ENCODE measurements at places on chromosomes 2 and 18.

DNA sequence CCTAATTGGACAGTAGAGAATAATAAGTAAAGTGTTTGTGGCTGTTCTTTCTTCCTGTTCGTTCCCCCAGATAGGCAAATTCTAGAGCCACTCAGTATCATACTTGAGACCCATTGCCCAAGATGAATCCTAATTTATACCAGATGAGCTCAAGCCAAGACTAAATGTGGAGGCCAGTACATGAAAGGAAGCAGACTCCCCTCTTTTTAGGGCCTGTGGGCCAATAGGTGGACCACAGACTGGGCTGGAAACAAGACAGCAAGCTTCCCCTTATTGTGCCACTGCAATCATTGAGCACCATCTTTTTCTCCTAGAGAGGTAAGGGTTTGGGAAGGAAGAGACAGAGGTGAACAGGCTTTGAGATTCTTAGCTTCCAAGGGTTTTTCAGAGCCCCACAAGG is 141.9 kb downstream of the MGAT5 start:
- DNase-seq = no peak

DNA sequence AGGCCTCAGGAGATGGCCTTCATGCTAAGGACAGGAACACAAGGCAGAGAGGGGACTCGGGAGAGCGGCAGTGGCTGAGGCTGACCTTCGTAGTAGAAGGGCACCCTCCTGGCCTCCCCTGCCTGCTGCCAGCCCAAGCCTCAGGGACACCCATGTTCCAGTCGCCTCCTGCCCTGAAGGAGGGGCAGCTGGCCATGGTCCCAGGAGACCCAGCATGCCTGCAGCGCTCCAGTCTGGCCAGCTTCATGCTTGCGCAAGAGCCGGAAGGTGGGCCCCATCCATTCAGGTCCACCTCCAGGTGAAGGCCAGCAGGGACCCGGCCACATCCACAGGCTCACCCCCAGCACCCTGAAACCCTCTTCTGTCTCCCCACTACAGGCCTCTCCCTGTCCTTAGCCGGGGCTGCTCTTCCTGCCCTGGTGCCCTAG is 35.0 kb downstream of the BIN1 start:
- no peak for DNase-seq

GRCh38 chr2:64104933-64105332 is 39.3 kb downstream of the PELI1 start:
- DNase-seq = no peak

GRCh38 chr2:153100151-153100550 is 378.4 kb downstream of the RPRM start:
- no peak for DNase-seq

DNA sequence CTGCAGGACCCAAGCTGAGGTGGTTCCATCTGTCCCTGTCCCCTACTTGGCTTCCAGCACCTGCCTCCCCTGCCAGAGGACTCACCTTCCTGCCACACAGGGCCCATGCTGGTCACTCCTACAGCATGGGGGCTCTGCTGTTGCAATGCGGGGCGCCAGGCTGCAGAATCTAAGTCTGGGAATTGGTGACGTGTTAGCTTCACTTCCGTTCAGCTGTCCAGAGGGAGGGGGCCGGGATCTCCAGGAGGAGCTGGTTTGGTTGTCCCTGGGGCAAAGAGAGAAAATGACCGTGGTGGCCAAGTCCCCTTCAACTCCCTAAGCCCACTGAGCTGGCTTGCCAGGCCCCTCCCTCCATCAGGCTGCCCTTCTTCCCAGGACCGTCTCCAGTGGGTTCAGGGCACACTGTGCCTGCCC is 69.5 kb downstream of the IL1R2 start:
- no peak for DNase-seq

DNA sequence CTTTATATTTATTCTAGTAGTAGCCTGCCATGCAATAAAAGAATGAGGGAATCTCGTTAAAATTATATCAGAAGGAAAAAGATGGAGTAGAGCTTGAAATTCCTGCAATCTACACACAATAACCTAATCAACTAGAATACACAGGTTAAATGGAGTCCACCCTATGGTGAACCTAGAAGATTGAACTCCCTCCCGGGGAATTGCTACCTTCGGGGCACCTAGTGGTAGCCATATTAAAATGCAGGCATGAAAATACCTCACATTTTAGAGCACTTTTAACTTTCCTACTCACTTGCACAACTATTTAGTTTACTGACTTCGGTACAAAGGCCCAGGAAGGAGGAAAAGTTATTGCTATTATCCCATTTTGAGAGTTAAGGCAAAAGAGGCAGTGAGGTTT is 174.5 kb downstream of the SS18 start:
- DNase-seq = no peak

DNA sequence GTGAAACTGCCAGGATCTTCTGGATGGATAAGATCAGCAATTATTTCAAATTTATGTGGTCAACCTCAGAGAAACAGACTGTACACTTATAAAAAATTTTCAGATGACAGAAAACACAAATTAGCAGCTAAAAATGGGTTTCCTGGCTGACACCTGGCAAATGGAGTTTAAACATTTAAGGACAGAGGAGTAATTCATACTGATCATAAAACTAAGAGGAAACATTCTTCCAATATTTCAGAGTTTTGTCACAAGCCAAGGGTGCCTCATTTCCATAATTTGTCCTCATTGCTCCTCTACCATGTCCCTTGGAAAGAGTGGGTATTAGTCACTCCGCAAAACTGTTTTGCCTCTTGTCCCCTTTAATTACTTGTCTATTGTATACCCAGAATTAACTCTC is 70.2 kb downstream of the TMEFF2 start:
- DNase-seq = no peak

- no peak for DNase-seq
Measured at GRCh38 chr2:147008481-147008880, 836.3 kb upstream of the ACVR2A start.

DNA sequence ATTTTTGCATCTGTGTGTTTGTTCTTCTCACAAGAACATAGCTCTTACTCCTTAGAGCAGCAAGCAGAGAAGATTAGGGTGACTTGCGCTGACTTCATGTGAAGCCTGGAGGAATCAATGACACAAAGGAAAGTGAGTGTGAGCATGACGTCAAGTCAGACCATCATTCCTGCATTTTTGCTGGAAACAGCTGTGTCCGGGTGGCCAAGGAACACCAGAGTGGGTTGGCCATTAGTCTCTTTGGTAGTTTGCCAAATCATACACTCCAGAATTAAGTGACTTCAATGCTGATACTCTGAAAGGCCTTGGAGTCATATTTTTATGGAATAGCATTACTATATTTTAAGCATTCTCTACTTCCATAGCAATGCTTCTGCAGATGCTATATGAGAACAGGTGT is 597.2 kb downstream of the DCDC2C start:
- no peak for DNase-seq

- no peak for DNase-seq
Measured at GRCh38 chr2:118197011-118197675, 108.9 kb downstream of the INSIG2 start.

GRCh38 chr2:192373221-192373620 is 178.5 kb upstream of the TMEFF2 start:
- DNase-seq = no peak

- no peak for DNase-seq
Measured at GRCh38 chr2:128309280-128310093, 9.2 kb downstream of the HS6ST1 start.

DNA sequence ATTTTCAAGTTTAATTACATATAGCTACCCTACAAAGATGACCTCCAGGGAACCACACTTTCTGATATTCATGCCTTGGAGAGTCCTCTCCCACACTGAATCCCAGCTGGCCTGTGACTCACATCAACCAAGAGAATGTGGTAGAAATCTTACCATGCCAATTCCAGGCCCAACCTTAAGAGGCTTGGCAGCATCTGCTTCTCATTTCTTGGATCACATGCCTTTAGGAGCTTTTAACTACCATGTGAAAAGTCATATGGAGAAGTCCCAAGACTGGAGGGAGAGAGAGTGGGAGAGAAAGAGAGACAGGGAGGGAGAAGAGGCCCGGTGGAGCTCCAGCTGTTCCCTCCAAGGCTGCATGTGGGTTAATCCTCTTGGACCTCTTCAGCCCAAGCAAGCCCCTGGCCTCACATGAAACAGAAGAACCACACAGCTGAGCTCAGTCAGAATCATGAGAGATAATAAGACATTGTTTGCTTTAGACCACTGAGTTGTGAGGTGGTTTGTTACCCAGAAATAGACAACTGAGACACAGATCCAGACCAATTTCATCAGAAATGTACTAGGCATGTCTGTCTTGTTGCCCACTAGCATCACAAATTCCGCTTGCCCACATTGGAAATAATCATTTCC is 190.7 kb downstream of the MTCL1 start:
- no peak for DNase-seq

- DNase-seq = no peak
Measured at GRCh38 chr2:46086578-46087070, 210.6 kb upstream of the EPAS1 start.

DNA sequence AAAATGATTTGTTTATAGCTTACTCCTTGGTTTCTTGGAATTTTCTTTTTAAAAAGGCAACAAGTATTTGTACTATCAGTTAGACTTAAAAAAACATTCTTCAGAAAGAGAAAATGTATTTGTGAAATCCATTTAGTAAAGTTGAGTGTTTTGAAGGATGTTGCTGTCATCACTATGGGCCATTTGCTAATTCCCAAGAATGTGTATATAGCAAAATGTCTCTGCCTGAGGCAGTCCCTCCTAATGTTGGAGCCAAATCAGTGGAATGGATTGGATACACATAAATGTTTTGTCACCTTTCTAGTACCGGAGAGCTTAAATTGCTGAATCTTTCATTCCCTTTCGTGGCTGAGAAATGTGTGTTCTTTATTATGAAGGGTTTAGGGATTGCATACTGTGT is 890.2 kb upstream of the ZEB2 start:
- no peak for DNase-seq

DNA sequence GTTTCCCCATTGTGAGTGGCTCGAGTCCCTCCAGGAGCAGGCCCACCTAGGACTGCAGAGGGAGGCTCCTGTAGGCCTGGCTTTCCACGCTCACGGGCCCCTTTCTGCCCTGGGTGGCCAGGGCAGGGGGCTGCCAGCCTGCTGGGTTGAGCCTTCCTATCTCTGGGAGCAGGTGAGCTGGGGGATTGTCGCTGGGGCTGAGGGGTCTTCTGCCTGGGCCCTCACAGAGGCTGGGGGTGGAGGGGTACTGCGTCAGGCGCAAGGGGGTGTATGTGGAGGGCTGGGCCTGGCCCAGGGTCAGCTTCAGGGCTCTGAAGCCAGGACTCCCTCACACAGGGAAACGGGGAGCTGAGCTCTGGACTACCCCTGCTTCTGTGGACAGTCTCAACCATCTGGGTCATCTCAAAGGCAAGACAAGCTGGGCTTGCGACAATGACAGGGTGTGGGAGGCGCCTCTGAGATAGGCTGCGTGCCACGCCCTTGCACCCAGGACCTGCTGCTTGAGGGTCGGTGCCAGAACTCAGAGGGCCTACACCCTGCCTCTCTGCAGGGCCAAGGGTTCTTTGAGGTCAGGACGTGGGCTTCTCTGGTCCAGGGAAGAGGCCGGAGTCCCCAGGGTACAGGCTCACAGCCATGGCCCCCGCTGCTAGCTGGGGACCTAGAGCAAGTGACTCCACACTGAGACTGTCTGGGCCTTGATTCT is 206.1 kb downstream of the TWIST2 start:
- no peak for DNase-seq

DNA sequence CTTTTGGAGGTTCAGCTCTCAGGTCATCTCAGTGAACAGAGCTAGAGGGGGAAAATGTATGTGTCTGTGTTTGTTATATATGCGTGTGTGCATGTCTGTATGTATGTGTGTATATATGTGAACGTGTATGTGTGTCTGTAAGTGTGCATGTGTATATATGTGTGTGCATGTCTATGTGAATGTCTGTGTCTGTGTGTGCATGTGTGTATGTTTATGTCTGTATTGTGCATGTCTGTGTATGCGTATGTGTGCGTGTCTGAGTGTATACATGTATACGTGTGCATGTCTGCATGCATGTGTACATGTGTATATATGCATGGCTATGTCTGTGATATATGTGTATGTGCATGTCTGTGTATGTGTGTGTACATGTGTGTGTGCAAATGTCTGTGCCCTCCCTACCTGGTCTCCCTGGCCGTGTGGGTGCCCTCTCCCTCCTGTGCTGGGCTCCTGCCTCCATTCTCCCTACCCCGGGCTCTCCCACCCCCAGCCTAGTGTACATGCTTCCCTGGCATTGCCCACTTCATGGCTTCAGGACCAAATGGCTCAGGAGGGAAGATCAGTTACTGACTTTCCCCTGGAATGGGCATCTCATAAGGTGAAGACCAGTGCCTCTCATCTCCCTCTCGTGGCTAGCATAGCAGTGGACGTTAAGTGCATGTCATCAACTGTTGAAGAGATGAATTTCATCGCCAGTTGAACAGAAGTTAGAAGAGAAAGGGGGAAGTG is 49.9 kb downstream of the TRAF3IP1 start:
- DNase-seq = no peak

All from T-helper 22 cell (primary cell).